Esophagus muscularis mucosa (tissue), 4 donors: ENCODE measurements at places on chromosomes 5 and 9. TPM values are rescaled to one million over a fixed set of nuclear protein-coding genes. Genes with fewer than 3 reads are reported as not detected.

The SLC4A9 gene
- total RNA-seq: not detected

The SAXO1 gene
- total RNA-seq: 0.17 TPM

The STK32A gene
- 1.2 TPM for total RNA-seq

The RPS14 gene
- 3,727 TPM for total RNA-seq

The TAF1L gene
- total RNA-seq: not detected

The C5orf58 gene
- total RNA-seq: not detected

The CCDC183 gene
- 0.33 TPM for total RNA-seq

The AKNA gene
- 18.4 TPM for total RNA-seq

The IFNB1 gene
- total RNA-seq: not detected

The ORM2 gene
- not detected for total RNA-seq

The PFN3 gene
- not detected for total RNA-seq

The SLC6A3 gene
- total RNA-seq: not detected

The ASTN2 gene
- total RNA-seq: 4.6 TPM

The ADGRD2 gene
- not detected for total RNA-seq

The ARHGEF37 gene
- 20.7 TPM for total RNA-seq

The NDST1 gene
- total RNA-seq: 113 TPM
